ENCODE measurements at places on chromosomes 6 and 20.

DNA sequence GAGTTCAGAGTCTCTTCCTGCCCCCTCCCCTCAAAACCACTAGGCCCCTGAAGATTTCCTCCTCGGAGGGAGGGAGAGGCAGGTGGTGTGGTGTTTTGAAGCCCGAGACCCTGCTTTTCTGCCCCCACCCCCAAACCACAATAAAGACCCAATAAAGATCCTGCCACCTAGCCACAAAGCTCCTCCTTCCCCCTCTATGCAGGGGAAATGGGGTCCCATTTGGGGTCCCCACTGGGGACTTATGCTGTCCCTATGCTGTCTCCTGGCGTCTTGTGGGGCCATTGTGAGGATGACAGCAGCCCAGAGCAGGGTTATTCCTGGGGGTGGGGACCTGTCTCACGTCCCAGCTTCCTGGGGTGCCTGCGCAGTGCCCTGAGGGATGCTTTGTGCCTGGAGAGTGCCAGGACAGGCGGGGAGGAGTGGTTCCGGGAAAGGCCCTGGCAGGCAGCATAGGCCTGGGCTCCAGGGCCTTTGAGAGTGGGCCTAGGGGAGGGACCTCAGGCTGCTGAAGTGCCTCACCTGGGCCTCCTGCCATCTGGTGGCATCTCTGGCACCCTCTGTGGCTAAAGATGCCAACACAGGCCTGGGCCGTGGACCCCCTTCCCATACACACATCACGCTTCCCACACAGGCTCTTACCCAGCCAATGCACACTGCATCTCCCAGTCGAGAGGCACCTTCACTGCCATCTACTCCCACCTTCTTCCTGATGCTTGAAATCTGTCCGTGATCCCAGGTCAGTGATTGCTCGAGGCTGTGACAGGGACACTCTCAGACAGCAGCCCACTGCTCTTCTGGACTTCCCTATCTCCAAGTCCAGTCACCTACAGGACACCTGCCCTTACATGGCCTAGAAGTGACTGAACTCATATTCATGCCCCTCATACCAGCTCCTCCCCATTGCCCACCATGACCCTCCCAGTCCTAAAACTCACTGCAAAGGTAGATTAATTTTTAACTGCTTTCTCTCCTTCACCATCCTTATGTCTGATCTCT is 7.9 kb upstream of the ARMC12 start:
- no peak for DNase-seq

DNA sequence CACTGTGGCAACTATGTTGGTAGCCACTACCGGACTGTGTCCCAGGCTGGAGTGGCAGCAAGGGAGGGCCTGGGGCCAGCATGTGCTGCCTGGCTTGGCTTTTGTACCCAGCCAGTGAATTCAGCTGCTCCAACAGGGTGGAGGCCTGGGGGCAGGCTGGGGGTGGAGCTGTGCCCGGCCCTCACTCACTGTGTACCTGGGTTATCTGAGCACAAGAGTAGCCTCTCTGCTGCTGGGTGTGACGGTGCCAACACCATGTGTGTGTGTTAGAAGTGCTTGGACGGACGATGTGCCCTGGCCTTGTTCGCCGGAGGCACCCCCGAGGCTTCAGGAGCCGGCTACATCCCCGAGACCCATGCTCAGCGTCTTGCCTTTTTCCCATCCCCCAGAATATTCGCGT is 49.2 kb downstream of the EFCAB8 start:
- no peak for DNase-seq

GRCh38 chr20:1332749-1333300 is 3.9 kb upstream of the SDCBP2 start:
- DNase-seq = no peak

GRCh38 chr6:107699254-107699653 is 124.9 kb downstream of the SCML4 start:
- DNase-seq = no peak

- DNase-seq = no peak
Measured at GRCh38 chr6:136323431-136324112, 33.9 kb upstream of the BCLAF1 start.

GRCh38 chr6:16472349-16473069 is 234.1 kb downstream of the GMPR start:
- no peak for DNase-seq

- DNase-seq = no peak
Measured at GRCh38 chr20:17465236-17465635, 65.9 kb downstream of the BFSP1 start.

GRCh38 chr6:3291346-3291745 is 32.6 kb downstream of the PSMG4 start:
- DNase-seq = no peak

- no peak for DNase-seq
Measured at GRCh38 chr6:114997813-114998292, 655.0 kb upstream of the HS3ST5 start.

- DNase-seq = no peak
Measured at GRCh38 chr6:473768-474452, 82.4 kb downstream of the IRF4 start.

GRCh38 chr20:50191065-50191543 is 474 bp downstream of the CEBPB start:
- peak; percentile 30 for DNase-seq

DNA sequence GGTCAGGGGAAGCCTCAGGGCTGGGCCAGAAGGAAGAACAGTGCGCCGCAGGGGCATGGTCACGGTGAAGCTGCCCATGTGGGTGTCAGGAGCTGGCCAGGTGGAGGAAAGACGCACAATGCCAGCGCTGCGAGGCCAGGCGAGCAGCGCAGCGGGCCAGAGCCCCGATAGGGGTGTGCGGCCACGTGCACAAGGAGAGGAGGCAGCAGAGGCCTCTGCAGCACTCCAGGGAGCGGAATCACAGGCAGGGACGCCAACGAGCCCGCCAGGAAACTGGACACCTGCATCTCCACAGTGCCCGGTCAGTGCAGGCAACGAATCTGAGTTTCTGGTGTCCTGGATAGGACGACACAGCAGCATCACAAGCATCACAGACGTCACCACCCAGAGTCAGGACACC is 35.7 kb downstream of the TAF4 start:
- no peak for DNase-seq

DNA sequence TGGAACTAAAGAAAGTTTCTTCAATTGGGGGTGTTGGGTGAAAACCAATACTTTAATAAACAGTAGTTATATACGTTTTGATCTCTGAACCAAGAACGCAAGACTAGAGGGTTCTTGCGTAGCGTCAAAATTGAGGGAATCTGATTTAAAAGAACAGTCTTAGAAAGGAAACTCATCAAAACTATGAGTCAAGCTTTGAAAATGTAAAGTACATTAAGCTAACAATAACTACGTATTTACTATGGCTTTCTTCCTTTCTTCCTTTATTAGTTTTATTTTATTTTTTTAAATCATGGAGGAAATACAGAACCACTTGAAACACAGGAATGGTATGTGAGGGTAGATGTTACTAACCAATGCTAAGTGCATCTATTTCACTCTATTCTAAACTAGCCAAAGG is 287.0 kb upstream of the RSPO3 start:
- DNase-seq = no peak

DNA sequence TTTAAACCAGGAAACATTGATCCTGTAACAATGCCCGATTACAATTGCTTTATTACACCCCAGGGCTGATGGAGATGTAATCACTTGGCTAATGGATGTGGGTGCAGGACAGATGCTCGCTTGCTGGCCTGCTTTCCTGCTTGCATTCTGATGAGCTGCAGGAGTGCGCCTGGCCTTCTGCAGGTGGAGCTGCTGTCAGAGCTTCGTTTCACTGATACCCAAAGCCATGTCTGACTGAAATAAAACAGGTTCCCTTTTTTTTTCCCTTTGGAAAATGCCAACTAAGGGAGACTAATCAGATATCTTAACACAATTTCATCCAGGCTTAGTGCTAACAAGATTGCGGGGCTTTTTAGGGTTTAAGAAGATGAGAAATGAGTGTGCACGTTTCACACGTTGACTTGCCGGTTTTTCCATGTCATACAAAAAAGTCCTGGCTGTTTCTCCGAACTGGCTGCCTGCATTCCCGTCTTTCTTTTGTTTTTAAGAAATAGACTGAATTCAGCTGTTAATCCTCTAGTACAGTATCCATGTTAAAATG is 60.7 kb downstream of the VAPB start:
- DNase-seq = no peak

DNA sequence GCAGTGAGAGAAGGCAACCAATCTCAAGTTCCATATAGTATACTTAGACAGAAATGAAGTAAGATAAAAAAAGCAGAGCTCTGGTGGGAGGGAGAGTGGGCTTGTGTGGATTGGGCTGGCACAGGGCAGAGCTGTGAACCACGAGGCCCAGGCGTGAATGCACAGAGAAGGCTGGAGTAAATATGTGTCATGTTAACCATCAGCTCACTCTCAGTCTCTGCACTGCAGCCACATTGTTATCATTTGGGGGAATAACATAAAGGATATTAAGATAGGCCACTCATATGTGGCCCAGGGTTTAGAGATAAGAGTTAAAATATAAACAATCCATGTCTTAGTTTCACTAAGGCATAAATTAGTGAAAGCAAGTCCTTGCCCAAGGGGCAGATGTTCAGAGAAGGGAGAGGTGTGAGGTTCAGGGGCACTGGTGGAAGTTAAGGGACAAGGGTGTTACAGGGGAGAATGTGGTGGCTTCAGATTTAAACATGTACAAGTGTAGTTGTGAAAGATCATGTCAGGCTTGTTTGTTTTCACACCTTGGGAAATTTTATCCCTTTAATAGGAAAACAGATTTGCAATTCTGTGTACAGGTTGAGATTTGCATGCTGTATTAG is 14.4 kb downstream of the GMPR start:
- no peak for DNase-seq

GRCh38 chr6:70886661-70887060 is 70.2 kb downstream of the B3GAT2 start:
- no peak for DNase-seq

GRCh38 chr6:162849269-162849668 is 121.5 kb downstream of the PACRG start:
- no peak for DNase-seq

- no peak for DNase-seq
Measured at GRCh38 chr6:141028791-141029280, 1103.9 kb upstream of the GJE1 start.

DNA sequence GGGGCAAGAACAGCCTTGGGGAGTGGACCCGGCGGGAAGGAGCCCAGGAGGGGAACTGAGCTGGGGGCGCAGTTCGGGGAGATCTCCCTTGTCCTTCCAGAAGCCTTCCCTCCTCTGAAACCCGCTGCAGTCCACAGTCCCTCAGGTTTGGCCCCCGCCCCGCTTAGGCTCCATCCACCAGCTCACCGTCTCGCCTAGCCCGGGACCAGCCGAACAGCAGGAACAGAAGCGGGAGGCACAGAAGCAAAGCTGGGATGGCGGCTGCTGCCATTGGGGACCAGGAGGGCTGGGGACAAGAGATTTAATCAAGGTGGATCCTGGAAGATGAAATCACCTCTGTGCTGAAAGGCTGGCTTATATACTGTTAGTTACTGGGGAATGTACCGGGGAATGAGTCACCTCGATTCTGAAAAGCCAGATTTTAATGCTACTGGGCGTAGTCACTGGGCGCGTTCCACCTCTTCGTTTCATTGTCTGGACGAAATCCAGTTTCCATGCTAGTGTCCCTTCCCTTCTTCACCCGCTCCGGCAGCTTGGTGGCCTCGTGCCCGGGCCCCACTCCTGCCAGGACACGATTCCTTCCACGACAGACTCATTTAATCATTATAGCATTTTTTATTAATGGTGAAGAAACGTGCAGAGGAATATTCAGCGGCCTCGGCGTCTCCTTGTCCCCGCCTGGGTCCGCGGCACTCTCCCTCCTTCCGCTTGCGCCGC is at the start of gene RAET1L:
RAET1L (minus strand) TSS at position 332 of the 717 bp plus-strand sequence; CDS start at position 271, 61 bp downstream.
- DNase-seq = no peak

DNA sequence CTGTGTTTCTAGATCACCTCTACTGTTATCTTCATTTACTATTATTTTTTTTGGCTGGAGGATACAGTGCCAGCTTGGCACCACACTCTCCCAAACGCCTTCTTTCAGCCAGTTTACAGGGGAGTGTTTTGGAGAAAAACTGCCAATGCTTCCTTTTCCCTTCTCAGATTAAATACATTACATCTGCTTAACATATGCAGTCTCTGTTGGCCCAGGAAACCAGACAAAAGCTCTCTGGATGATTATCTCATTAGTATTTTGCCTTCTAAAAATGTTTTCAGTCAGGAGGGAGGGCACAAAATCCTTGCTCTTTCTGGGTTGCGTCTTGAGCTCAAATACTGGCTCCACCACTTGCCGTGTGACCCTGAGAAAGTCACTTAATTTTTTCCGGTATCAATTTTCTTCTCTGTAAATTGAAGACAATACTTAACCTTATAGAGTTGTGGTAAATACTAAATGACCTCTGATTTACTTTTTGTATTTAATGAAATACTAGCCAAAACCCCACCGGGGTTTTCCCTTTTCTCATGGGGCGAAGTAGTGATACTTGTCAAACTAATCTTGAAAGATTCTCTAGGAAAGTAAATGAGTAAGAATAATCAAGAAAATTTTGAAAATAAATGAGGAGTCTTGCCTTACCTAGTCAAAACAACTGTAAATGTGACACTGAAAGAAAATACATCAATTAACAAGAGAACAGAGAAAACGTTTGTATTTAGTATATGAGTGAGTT is 146.2 kb downstream of the MMS22L start:
- no peak for DNase-seq

GRCh38 chr20:23136893-23137745 is 51.0 kb upstream of the CD93 start:
- DNase-seq = no peak

GRCh38 chr6:47106721-47107197 is 64.6 kb upstream of the ADGRF1 start:
- no peak for DNase-seq

- DNase-seq = no peak
Measured at GRCh38 chr6:15626160-15626559, 36.7 kb downstream of the DTNBP1 start.

GRCh38 chr20:4472906-4473305 is 248.8 kb upstream of the PRND start:
- no peak for DNase-seq

DNA sequence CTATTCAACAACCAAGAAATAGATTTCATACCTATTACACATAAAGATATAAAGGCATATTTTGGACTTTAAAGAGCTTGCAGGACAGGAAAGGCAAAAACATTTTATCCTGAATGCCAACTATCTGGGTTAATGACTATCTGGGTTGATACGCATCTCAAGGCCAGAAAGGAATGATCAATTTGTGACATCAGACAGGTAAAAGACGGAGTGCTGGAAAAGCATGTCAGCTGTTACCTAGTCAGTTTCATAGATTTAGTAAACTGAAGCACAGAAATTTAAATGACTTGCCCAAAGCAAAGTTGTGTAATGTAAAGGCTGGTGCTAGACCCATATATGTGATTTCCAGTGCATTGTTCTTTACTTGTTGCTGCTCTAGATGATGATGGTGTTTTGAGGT is 36.8 kb downstream of the HDAC2 start:
- DNase-seq = no peak
